Activated gamma-delta T cell treated with anti-CD3 and anti-CD28 coated beads, Interleukin-2, amount 50 U/mL, for 16 hours (primary cell): ENCODE measurements at places on chromosomes 3 and 15.

- no peak for DNase-seq
Observed at GRCh38 chr15:83413054-83413719, 34.0 kb upstream of the SH3GL3 start.

- no peak for DNase-seq
Observed at GRCh38 chr15:30997270-30997669, 5.8 kb upstream of the MTMR10 start.

DNA sequence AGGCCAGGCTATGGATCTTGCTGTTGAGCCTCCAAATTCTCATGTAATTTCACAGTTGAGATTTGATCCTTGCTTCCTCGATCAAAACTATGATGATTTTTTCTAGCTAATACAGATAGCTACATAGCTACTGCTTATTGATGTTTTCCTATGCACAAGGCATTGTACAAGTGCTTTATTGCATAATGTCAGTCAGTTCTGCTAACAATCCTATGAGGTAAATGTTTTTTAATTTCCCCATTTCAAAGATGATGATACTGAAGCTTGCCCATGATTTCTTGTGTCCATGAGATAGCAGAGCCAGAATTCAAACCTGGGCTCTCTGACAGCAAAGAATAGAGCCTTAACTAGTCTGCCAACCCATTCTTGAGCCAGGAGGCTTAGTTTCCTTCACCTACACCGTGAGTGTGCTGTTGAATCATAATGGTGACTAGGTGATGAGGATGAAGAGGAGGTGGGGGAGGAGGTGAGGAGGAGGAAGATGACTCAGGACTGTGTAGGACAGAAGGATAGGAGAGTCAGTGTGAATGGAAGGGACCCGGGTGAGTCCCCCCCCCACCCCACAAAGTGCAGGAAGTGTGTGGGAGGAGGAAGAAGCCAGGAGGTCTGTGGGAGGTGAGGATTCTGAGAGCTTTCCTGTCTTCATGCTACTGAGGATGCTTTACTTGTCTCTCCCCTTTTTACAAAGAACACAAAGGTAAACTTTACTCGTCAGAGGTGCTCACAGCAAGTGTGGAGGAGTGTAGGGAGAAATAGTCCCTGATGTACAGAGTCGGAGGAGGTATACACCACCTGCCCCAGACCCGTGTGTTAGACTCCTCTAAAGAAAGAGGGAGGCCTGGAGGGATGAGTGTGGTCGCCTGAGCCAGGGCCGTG lies 3.6 kb downstream of the TAGLN3 start:
- peak; percentile 48 for DNase-seq

DNA sequence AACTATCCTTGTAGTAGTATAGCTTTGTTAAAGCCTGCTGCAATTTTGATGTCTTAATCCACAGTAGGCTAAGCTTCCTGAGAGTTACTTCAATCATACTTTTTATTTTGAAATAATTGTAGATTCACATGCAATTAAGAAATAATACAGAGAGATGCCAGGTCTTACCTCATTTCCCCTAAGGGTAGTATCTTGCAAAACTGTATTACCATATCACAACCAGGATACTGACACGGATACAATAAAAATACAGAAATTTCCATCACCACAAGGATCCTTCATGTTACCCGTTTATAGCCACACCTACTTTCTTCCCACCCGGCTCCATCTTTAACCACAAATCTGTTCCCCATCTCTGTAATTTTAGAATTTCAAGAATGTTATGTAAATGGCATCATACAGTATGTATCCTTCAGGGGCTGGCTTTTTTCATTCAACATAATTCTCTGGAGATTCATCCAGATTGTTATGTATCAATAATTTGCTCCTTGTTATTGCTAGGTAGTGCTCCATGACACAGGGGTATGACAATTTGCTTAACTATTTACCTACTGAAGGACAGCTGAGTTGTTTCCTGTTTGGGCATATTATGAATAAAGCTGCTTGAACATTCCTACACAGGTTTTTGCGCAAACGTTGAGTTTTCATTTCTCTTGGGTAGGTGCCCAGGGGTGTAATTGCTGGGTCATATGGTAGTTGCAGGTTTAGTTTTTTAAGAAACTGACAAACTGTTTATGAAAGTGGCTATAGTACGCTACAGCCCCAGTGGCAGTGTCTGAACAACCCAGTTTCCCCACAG lies 21.6 kb downstream of the BDH1 start:
- DNase-seq = no peak

DNA sequence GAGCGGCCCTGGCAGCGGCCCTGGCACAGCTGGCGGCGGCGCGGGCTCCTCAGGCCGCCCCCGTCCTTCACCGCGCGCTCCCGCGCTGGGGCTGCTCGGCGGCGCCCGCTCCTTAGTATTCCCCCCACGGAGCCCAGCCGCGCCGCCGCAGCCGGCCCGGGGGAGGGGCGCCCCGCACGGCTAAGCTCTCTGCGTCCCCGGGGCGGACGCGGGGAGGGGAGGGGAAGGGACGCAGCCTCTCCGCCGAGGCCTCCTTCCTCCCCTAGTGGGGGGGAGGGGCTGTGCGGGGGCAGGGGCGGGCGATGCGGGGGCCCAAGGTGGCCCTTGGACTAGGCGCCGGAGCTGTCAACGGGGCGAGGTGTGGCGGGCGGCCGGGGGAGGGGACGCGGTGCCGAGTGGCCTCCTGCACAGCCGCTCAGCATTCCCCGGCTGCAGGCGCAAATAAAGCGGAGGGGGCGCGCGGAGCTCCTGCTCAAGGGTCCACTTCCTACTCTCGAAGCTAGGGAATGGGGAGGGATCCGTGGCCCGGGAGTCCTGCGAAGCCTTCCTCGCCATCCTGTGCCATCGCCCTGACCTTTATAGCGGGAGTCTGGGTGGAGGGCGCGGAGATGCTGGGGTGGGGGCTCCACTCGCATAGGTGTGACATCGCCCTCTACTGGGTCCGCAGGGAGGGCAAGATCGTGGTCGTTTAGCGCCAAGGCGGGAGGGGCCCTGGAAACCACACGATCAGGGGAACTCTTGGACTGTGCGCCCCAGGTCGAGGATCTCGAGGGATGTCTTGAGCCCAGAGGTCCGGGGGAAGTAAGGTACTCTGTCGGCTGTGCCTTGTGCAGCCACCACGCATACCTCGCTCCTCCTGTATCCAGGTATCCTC lies 22.2 kb downstream of the EPHB3 start:
- no peak for DNase-seq

GRCh38 chr3:186258968-186259367 lies 103.1 kb downstream of the DGKG start:
- DNase-seq = no peak

GRCh38 chr3:107525644-107526305 lies 3.0 kb downstream of the BBX start:
- DNase-seq = no peak

DNA sequence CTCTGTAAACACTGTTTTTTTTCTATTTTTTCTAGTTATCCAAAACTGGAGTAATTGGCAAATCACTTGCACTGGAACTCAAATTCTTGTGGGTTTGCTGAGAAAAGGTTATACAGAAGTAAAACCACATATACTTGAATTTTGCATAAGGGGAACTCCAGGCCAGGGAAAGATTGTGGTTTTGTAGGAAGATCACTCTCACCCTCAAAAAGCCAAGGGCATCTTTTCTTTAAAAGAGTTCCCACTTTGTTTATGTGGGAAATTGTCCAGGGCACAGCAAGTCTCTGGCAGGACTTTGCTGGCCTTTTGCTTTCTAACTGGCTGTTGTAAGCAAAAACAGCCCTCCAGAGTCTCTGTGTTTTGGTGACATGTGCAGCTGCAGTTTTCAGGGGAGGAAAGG lies 340.3 kb upstream of the RBMS3 start:
- DNase-seq = no peak

DNA sequence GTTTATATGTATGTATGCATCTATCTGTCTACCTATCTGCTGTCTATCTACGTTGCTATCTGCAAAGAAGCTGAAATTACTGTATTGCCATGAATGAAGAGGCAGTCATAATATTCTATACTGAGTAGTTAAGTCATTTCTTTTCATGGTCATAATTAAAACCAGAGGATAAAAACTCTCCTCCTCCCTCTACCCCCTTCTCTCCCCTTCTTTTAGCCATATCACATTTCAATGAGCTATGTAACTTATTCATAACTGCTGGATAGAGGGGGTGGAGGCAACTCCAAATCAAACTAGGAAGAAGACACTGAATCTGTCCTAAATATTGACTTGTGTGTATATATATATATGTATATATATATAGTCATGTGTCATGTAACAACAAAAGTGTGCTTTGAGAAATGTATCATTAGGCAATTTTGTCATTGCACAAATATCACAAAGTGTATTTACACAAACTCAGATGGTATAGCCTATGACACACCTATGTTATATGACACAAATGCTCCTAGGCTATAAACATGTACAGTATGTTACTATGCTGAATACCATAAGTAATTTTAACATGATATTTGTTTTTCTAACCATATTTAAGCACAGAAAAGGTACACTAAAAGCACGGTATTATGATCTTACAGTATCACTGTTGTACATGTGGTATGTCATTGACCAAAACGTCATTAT lies 229.7 kb upstream of the KCNMB2 start:
- no peak for DNase-seq

DNA sequence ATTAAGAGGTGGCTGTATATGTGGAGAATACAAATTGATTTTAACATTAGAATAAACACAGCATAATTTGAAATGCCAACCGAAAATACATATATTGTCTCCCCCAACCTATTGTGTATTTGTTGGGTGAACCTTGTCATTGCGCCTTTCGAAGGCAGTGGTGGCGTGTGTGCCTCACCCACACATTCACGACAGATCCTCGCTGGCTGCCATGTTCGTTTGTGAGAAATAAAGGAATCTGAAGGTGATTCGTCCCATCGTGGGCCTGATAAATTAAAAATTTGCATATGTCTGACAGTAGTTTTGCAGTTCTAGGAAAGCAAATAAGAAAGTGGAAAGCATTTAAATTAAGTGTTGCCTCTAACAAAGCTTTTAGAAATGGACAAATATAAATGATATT lies 222.8 kb upstream of the TOPAZ1 start:
- no peak for DNase-seq

GRCh38 chr15:57607570-57608000 lies 15.9 kb downstream of the MYZAP start:
- DNase-seq = no peak

GRCh38 chr15:82901114-82901805 lies 51.3 kb downstream of the HOMER2 start:
- DNase-seq = no peak

DNA sequence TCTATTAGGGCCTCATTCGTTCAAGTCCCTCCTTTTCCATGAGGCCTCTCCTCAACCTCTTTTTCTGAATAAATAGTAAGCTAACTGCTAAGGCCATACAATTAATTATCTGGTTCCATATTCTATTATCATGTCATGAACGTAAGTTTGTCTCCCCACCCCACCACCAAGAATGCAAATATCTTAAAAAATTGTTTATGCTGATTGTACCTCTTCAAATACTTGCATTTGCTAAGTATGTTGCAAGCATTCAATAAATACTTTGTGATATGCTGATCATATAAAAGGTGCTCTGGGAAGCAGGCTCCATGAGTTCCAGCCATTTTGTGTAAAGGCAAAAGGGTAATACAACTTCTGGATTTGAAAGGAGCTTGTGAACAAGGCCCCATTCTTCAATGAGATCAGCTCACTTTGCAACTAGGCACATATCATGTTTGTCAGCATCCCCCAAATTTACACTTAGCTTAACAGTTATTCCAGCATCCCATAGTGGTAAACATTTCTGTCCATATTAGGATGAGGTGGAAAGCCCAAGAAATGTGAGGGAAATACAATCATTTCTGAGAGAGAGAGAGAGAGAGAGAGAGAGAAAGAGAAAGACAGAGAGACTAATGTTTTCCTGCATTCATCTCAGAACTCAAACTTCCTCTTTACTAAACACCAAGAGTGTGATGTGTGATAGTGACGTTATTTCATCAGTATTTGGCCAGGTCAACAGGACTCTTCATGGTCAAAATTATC lies 33.2 kb downstream of the SLC12A8 start:
- no peak for DNase-seq

GRCh38 chr3:183220828-183221227 lies 32.2 kb upstream of the B3GNT5 start:
- DNase-seq = no peak

DNA sequence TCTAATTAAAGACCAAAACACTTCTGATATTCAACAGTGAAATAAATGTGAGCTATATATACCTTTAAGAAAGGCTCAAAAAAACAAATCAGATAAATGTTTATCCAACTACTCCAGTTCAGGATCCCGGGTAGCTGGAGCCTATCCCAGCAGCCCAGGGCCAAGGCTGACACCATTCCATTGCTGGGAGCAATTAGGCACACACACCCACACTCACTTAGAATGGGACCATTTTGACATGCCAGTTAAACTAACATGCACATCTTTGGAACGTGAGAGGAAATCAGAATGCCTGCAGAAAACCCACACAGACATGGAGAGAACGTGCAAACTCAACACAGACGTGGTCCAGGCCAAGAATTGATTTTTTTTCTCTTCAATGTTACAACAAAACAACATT lies 30.0 kb upstream of the PLSCR4 start:
- no peak for DNase-seq

GRCh38 chr3:38128303-38128655 lies 8.6 kb downstream of the ACAA1 start:
- no peak for DNase-seq
